ENCODE measurements at places on chromosomes 2 and 18.

DNA sequence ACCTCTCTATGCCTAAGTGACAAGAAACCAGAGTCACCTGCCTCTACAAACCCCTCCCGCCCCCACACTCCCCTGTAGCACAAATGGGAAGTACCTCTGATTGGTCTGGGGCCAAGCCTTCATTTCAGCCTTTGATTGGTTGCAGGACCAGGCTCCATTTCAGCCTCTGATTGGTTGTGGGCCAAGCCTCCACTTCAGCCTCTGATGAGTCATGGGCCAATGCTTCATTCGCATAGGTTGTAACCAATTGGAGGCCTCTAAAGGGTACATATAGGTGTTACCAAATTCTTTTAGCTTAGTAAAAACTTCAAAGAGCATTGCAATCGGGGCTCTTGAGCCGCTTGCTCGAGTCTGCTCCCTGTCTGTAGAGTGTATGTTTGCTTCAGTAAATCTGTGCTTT is 25.0 kb downstream of the CCDC102B start:
- no peak for DNase-seq

DNA sequence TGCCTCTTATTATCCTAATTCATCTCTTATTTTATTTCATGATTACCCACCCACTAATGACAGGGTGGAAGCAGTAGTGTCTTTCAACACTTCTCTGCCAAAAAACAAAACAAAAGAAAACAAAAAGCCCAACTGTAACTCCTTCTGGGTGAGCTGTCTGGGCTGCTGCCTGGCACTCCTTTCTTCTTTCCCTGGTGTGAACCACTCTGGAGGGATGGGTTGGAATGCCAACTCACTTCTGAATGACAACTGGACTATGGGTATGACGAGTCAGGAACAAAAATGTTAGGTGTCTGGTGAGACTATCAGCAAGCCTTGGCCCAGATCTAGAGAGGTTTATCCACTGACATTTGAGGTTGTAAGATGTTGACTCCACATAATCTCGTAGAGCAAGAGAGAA is 88.3 kb upstream of the ITGB6 start:
- no peak for DNase-seq

DNA sequence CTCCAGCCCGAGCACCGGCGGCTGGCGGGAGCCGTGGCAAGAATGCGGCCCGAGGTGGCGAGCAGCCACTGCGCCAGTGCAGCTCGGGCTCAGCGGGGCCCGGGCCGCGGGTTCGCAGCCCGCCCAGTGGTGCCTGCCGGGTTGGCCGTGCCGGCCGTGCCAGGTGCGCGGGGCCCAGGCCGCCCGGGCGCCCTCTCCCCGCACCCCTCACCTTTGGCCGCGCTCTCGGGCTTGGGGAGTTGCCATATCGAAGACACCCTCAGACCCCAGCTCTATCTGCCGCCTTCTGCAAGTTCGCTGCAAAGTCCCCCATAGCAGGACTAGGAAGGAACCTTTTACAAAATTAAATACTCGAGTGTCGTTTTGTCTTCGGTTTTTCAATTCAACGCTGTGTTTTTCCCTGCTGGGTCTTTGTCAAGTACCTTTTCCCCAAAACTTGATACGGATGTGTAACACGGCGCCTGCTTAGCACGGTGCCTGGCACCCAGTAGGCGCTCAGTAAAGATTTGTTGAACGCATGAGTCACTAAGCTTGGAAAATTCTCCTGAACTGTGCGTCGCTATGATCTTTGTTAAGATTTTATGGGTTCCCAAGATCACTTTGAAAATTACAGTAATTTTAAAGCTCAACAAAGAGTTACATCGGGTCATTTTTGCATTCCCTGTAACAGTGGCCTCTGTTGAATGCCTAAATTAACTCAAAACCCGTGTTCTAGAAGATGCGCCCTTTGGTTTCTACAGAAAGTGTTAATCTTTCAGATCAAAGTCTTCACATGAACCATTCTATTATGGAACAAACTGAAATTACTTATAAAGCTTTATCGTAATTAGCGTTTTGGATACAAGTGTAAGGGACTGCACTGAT is 750 bp downstream of the STRADB start:
- no peak for DNase-seq

- DNase-seq = peak; percentile 61
Measured at GRCh38 chr2:175233135-175233719, 51.7 kb upstream of the ATP5MC3 start.

DNA sequence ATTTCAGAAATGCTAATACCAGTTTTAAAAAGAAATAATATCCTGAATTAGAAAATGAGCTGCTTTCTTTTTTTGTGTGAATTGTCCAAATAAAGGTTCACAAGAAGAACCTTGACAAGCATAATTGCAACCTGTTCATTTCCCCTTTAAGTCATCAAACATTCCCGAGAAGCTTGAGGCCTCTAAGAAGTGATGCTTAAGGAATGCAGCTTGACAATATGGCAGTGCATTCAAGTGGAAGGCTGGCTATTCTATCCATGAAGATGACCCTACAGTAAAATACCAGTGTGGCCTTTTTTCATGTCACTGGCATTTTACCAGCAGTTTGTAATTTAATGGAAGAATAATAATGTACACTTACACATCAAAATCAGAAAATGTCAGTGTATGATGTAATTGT is 216.7 kb downstream of the CTNNA2 start:
- no peak for DNase-seq

- DNase-seq = peak; percentile 90
Measured at GRCh38 chr2:9613291-9613690, 17.5 kb downstream of the YWHAQ start.

- peak; percentile 87 for DNase-seq
Measured at GRCh38 chr2:190947711-190948251, 66.2 kb downstream of the STAT1 start.

GRCh38 chr2:17814601-17815000 is 1.7 kb upstream of the MSGN1 start:
- DNase-seq = no peak

GRCh38 chr2:152571048-152571766 is 146.1 kb downstream of the PRPF40A start:
- no peak for DNase-seq

Measured in astrocyte of the spinal cord (primary cell).